ENCODE measurements at places on chromosomes 12 and 14.

DNA sequence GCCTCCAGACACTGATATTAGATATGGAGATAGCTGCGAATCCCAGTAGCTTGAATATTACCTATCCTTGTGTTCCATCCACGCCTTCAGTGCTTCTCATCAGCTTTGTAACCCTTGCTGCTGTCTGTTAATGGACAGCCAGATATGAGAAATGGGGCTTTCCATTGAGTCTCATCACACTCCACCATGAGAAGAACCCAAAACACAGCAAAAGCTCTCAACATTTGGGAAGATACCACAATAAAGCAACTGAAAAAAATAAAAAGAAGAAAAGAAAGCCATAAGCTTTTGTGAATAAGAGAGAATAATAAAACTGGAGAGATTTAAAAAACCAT is 225.4 kb downstream of the GALC start:
- no peak for DNase-seq

- DNase-seq: no peak
These were observed 55.6 kb upstream of the ZDHHC17 start for GRCh38 chr12:76708296-76708695.

DNA sequence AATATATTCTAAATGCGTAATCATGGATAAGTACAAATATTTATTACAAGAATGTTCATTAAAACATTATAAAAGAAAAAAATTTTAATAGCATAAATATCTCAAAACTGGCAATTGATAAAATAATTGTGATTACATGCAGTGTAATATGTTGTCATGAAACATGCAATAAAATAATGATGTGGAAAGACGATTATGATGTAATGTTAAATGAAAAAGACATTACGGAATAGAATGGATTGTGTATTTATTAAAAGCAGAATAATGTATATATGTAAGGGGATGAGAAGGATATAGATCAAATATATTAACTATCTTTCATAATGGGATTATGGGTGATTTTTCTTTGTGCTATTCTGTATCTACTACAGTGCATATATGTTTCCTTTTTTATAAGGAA is 32.8 kb downstream of the NDUFA9 start:
- no peak for DNase-seq

- DNase-seq: no peak
These were observed 520 bp downstream of the CSRP2 start for GRCh38 chr12:76878099-76878898.

GRCh38 chr14:86091811-86092210 is 561.9 kb downstream of the FLRT2 start:
- DNase-seq: no peak

- no peak for DNase-seq
These were observed 58.0 kb downstream of the SYNE2 start for GRCh38 chr14:63910583-63911363.

GRCh38 chr14:75628816-75629215 is 31.9 kb downstream of the ERG28 start:
- no peak for DNase-seq

DNA sequence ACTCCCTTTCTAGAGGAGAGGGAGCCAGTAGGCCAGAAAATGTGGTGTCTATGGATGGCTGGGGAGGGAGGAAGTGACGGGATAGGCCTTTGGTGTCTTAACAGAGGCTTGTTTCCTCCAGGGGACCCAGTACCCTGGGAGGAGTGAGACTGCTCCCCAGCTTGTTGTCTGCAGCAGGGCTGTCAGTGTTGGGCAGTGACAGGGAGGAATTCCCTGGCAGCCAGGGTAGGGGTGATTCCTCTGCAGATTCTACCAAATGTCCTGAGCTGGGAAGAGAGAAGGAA is 64.0 kb downstream of the GALNT16 start:
- DNase-seq: no peak

DNA sequence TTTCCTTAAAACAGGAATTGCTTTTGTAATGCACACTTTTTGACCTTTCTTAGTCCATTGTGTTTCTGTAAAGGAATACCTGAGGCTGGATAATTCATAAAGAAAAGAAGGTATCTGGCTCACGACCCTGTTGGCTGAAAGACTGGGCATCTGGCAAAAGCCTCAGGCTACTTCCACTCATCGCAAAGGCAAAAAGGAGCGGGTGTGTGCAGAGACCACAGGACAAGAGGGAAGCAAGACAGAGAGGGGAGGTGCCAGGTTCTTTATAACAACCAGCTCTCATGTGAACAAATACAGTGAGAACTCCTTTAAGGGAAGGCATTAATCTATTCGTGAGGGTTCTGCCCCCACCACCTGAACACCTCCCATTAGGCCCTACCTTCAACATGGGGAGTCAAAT is 182.1 kb downstream of the C12orf50 start:
- no peak for DNase-seq

GRCh38 chr12:21169878-21170472 is 39.0 kb downstream of the SLCO1B1 start:
- no peak for DNase-seq

GRCh38 chr14:79278798-79279644 is 932.3 kb downstream of the DIO2 start:
- peak; percentile 93 for DNase-seq

GRCh38 chr12:92938638-92939037 is 9.5 kb upstream of the EEA1 start:
- DNase-seq: no peak

GRCh38 chr12:82474798-82475184 is 116.5 kb downstream of the METTL25 start:
- no peak for DNase-seq

Data from NCI-H1417 treated with DMSO at 0.1 percent for 48 hours (cell line).